ENCODE measurements at places on chromosomes 11 and 22.
A peak's percentile ranks its signal among the peaks of the same experiment; 100 is the strongest.

- DNase-seq = no peak
Measured at GRCh38 chr22:40387746-40388145, 17.4 kb downstream of the SGSM3 start.

DNA sequence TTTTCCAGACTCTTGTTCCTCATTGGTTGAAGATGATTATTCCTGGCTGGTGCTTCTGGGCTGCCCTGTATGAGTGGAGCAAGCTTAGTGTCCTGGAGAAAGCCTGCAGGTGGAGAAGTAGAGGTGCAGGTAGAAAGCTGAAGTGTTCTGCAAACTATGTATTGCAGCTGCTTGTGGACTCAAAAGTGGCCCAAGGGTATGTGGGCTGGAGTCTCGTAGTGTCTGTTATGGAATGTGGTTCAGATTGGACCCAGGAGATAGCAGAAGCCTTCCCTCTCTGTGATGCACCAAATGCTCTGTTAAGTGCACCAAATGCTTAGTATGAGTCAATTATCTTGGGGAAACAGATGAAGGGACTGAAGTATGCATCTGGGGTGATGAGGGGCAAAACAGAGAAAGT lies 122.8 kb upstream of the CCDC90B start:
- no peak for DNase-seq

GRCh38 chr22:29060251-29060869 lies 1.3 kb downstream of the C22orf31 start:
- DNase-seq = no peak

- no peak for DNase-seq
Measured at GRCh38 chr22:32864596-32864995, 63.1 kb downstream of the TIMP3 start.

DNA sequence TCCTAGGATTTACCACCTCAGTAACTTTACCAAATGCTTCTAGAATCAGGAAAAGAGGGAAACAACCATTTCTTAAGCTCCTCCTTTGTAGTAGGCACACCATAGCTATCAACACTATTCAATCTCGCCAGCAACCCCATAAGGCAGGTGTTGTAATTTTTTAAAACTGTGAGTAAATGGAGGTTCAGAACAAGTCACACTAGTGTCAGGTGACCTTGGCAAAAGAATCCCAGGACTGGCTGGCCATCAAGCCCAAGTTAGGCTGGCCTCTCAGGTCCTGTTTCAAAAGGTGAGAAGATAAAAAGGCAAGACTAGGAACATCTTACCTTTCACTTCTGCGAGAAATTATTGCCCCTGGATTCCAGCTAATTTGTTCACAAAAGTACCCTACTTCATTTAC lies 713 bp downstream of the TOP3B start:
- peak; percentile 49 for DNase-seq

DNA sequence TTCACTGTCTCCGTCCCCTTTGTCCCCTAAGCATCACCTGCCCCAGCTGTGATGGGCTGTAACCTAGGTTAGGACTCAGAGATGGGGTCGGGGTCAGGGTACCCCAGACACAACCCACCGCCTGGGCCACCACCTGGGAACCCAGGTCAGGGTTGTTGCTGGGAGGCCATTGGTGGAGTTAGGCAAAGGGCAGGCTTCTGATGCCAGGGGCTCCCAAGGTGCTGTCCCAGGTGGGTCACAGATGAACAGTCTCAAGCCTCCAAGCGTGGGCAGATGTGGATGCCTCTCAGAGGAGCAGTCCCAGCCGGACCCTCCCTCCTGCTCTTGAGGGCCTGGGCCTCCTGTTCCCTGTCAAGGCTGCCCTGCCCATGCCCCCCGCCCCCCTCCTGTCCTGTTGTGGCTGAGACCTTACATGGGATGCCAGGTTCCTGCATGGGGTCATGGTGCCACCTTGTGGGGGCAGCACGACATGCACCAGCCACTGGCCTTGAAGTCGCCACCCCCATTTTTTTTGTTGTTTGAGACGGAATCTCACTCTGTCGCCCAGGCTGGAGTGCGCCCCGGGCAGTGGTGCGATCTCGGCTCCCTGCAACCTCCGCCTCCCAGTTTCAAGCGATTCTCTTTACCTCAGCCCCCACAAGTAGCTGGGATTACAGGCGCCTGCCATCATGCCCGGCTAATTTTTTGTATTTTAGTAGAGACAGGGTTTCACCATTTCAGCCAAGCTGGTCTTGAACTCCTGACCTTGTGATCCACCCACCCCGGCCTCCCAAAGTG lies 12.1 kb downstream of the GATD1 start:
- DNase-seq = peak; percentile 72
